ENCODE measurements at places on chromosomes 7 and 10. TPM values are rescaled to one million over a fixed set of nuclear protein-coding genes. Genes with fewer than 3 reads are reported as not detected.

Gene GIMAP4
- 20.1 TPM for polyA plus RNA-seq

Gene CYP3A7
- 0.24 TPM for polyA plus RNA-seq

Gene LRGUK
- 1.0 TPM for polyA plus RNA-seq

Gene AKR1C8
- polyA plus RNA-seq = not detected

Gene SFRP5
- polyA plus RNA-seq = 1.1 TPM

Gene ANKRD7
- 0.33 TPM for polyA plus RNA-seq

Gene ASIC3
- polyA plus RNA-seq = 6.8 TPM

Gene CALML3
- polyA plus RNA-seq = 0.09 TPM

Gene LIPF
- not detected for polyA plus RNA-seq

Gene ZNF488
- polyA plus RNA-seq = 3.5 TPM

Gene AGR3
- not detected for polyA plus RNA-seq

Gene CREB5
- 33.5 TPM for polyA plus RNA-seq

Gene FAM131B
- polyA plus RNA-seq = 1.5 TPM

Gene TMEM60
- polyA plus RNA-seq = 9.6 TPM

Measured in forelimb muscle (tissue), 1 donor.